ENCODE measurements at places on chromosomes 7 and 10. TPM values are rescaled to one million over a fixed set of nuclear protein-coding genes. Genes with fewer than 3 reads are reported as not detected.

Gene SPDYE9
- total RNA-seq = not detected

Gene ACSM6
- not detected for total RNA-seq

Gene MSS51
- 5.0 TPM for total RNA-seq

Gene TMEM60
- 14.5 TPM for total RNA-seq

Gene UPK3B
- 0.71 TPM for total RNA-seq

Gene CHRM2
- total RNA-seq = 121 TPM

Gene GPR158
- total RNA-seq = 1.1 TPM

Gene MACROH2A2
- total RNA-seq = 10.4 TPM

Gene ASZ1
- not detected for total RNA-seq

Gene NANOS1
- total RNA-seq = 3.9 TPM

Gene GIMAP1
- 6.4 TPM for total RNA-seq

Gene ANXA8
- 0.16 TPM for total RNA-seq

Gene PRR15
- not detected for total RNA-seq

Gene PRXL2A
- total RNA-seq = 43.7 TPM

Gene PPP1R17
- total RNA-seq = not detected

Gene NAT16
- not detected for total RNA-seq

Gene HOXA6
- 10.0 TPM for total RNA-seq

Gene GET4
- 23.8 TPM for total RNA-seq

Gene ST7
- 37.7 TPM for total RNA-seq

Gene FAM237B
- total RNA-seq = not detected

Gene TMEM273
- total RNA-seq = 11.0 TPM

Gene OR6B1
- total RNA-seq = not detected

Gene CRHR2
- total RNA-seq = not detected

Gene ITPRIP
- total RNA-seq = 22.4 TPM

Gene IQUB
- total RNA-seq = 0.83 TPM

Gene SFRP4
- 1.2 TPM for total RNA-seq

Gene NKX6-2
- not detected for total RNA-seq

Gene MYL10
- total RNA-seq = not detected

Gene MYL7
- not detected for total RNA-seq

Gene ADK
- total RNA-seq = 31.3 TPM

Gene CLIP2
- total RNA-seq = 22.4 TPM

Gene LIPM
- not detected for total RNA-seq

Gene COL17A1
- not detected for total RNA-seq

Gene VWA2
- total RNA-seq = not detected

Measured in sigmoid colon (tissue), 7 donors.